ENCODE measurements at places on chromosomes 2 and 18.

GRCh38 chr18:79589601-79590091, 90.0 kb upstream of the CTDP1 start:
- no peak for DNase-seq

DNA sequence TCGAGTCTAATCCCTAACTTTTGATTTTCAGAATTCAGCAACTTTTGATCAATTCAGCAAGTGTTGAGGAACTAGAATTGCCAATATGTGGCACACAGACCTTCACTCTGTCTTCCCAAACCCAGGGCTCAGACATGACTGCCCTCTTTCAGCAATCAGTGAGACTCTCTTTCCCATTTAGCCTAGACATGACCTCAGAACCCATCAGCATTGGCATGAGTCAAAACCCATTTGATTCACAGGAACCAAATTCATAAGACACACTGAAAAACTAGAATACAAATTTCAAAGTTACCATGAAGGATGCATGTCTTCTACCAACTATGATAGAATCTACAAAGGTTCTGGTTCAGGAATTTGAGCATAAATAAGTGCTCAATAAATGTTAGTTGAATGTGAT, 113.6 kb upstream of the MAP3K20 start:
- DNase-seq, result no peak

DNA sequence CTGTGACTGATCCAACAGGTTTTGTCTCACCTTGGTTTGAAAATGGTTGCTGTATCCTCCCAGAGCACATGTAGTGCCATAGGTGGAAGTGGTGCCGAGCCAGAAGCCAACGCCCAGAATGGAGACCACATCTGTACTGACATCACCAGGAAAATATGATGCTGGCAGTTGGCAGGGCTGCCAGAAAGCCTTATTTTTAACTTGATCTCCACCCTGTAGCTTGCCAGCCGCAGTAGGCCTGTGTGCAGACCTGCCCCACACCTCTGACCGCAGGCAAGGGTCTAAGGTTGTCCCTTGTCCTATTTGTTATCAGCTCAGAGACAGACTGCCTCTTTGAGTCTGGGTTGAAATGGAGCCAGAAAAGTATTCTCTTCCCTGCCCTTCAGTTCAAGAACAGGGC, 123.5 kb upstream of the EML6 start:
- DNase-seq, result no peak

GRCh38 chr2:227503433-227504406, 31.8 kb downstream of the AGFG1 start:
- DNase-seq, result peak; percentile 11

DNA sequence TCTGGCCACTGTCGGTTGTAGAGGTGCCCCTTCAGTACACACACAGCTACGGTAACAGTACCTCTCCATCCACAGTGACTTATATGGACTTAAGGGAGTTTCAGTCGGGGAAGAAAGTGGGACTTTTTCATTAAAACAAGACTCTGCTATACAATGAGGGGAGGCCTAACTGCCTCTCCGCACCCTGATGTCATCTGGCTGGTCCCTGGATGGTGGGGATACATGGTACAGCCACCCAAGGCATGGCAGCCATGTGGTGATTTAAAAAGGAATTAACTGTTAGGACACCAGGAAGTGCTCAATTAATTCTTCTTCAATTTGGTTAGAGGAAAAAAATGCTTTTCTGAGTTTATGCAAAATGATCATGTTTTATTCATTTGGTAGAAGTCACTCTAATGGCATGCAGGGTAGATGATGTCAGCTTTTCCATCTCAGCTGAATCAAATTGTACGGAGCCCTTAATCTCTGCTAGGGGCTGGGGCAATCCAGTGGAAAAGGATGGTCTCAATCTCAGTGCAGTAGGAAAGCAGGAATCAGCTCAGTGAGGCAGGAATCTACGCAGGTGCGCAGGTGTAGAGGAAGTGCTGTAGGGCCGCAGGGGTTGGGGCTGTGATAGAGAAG, 243.9 kb downstream of the PRKCE start:
- DNase-seq, result no peak

DNA sequence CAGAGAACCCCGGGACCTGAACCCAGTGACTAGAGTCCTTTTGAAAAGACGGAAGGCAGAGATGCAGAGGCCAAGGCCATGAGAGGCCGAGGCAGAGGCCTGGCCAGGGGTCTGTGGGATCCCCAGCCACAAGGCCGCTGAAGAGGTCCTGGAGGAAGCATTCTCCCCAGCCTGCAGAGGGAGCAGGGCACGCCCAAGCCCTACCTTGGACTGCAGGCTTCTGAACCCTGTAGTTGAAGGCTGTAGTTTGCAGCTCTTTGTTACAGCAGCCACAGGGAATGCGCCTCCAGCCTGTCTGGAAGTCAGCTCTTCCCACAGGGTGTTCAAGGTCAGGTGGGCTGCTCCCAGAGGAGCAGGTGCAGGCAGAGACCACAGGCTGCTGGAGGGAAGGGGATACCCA, 22.1 kb upstream of the PXDN start:
- no peak for DNase-seq

All from AG09309 (cell line).